ENCODE measurements at places on chromosomes 3 and 15.

DNA sequence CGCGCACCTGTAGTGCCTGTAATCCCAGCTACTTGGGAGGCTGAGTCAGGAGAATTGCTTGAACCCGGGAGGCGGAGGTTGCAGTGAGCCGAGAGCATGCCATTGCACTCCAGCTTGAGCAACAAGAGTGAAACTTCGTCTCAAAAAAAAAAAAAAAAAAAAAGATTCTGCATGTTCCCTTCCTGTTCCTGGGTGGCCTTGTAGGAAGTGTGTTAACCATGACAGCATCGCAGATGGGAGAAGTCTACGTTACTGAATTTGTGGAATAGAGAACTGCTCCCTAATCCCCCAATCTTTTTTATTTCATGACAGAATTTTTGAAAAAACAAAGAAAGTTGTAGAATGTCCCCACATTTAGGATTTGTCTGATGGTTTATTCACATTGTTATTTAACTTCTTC, 45.4 kb downstream of the FOXL2 start:
- no peak for DNase-seq

DNA sequence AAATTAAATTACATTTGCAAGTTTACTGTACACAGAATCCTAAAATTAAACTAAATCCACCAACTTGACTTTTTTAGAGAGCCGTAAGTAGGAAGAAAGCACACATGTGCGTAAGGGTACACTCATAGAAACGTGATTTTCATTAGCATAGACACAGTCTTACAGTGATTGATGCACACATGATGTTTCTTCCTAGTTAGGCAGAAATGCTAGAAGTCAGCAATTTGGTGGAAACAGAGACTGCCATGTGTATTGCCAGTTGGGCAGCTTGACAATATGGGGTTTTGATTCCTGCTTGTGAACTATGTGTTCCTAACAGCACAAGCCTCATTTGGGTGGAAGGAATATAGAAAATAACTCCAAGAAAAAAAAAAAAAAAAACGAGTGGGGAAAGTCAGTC, 878.5 kb downstream of the ROBO1 start:
- no peak for DNase-seq

- no peak for DNase-seq
Observed at GRCh38 chr3:155420881-155421486, 127.5 kb upstream of the STRIT1 start.

DNA sequence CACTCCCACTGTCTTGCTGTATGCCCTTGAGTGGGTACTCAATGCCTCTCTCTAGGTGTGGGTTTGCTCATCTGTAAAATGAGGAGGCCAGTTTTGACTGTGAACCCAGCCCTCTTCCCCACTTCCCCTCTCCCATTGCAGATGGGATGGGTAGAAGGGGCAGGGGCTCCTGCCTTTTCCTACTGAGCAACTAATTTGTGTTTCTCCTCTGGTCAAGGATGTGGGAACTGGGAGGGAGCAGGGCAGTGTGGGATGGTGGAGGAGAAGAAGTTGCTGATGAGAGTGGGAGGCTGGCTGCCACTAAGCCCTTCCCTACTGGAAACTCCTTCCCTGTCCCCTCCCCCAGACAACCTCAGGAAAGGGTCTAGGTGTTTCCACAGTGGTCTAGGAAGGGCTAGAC, 20.1 kb upstream of the ANKDD1A start:
- no peak for DNase-seq

DNA sequence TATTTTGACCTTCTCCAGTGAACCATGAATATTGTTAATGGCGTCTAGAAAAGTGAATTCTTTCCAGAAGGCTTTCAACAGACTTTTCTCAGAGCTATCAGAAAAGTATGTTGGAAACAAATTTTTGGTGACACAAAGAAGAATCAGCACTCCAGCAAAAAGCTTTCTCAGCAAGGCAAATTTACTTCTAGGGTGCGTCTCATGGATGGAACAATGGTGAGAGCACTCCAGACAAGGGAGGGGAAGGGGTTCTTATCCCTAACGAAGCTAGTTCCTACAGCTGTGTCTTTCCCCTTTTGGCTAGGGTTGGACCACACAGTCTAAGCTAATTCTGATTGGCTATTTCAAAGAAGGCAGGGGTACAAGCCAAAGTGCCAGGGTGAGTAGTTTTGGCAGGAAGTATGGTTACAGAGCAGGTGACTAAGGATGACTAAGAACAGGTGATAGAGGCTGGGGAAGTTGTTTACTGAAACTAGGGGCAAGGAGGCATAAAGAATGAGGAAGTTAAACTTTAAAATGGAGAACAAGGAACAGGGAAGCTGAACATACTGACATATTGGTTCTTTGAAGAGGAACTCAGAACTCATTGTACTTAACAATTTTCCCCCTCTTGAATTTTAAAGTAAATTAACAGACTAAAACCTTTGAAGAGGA, 959.8 kb downstream of the NAALADL2 start:
- peak; percentile 21 for DNase-seq

DNA sequence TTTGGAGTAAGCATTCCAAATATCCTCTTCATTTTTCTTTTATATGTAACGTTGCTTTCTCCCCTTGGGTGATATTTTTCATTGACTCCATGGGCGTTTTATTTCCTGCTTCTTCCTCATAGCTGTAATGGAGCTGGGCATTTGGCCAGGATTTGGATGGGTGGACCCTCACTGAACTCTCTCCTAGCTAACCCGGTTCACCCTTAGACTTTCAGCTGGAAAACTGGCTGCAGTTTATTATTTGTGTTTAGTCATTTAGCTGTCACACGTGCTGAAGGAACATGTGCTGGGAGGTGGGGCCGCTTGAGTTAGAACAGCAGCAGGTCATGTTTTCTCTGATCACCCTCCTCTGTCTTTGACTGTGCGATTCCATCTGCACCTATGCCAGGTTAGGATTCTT, 407.6 kb downstream of the ZIC1 start:
- DNase-seq = no peak

- DNase-seq = no peak
Observed at GRCh38 chr15:23565395-23566070, at the start of gene MKRN3. Gene MKRN3 (plus strand): TSS chr15:23565674. CDS start chr15:23565783, 109 bp downstream.

DNA sequence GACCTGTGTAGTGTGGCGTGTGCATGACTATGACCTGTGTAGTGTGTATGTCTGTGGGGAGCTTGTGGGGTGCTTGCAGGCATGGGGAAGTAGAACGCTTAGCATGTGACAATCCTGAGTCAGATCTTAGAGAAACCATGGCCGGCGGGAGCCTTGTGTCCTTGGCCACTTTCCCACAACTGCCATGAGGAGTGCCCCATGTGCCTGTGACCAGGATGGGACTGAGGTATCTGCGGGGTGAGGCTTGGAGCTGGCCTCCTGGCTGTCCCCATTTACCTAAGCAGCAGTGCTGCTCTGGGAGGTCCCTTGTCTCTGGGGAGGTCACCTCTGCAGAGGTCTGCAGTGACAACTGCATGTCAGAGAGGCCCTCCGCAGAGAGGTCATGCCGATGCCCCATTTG, 23.6 kb downstream of the TRPM1 start:
- no peak for DNase-seq

GRCh38 chr3:180082699-180083098, 46.0 kb upstream of the PEX5L start:
- no peak for DNase-seq

DNA sequence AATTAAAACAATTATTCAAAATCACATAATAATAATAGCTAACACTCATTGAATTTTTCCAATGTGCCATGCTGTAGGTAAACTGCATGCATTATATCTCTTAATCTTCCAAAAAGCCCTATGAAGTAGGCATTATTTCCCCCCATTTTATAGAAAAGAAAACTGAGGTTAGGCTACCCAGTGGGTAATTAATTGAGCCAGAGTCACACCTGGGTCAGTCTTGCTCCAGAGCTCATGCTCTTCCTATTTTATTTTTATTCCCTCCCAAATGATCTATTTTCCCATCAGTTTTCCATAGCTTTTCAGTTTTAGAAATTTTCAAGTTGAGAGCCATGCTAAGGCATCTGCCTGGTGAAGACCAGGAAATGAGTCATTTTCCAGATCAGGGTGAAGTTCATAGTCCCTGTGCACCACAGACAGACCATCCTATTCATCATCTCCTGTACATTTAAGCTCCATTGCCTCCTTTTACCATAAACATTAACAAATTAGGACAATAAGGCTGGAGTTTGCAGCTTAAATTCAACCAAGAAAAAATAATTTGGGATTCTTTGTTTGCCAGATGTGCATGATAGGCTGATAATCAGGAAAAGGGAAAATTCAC, 417.3 kb downstream of the OTOL1 start:
- DNase-seq = no peak

GRCh38 chr15:56619887-56620286, 113.4 kb downstream of the ZNF280D start:
- DNase-seq = no peak

DNA sequence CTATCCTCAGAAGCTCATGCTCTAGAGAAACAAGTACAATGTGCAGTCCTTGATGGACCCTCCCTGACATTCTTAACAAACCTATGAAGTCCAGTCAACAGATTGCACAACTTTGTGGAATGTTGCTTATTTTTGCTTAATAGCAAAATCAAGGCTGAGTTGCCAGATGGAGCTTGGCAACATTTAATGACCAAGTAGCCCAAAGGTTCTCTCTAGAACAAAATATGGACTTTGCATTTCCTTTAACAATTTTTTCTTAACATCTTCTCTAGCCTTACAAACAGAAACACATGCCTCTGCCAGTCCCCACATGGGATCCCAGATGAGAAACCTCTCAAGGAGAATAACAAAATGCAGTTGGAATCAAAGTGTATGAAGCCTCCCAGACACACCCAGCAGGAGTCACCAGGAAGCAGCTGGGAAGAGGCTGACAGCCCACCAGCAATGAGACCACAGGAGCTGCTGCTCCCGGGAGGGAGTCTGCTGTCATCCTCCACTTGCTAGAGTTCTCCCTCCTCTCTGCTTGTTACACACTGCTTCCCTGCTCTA, 422.5 kb upstream of the CDIN1 start:
- no peak for DNase-seq

- no peak for DNase-seq
Observed at GRCh38 chr3:42035816-42036482, 55.2 kb upstream of the TRAK1 start.
